ENCODE measurements at places on chromosomes 13 and 19.
A peak's percentile ranks its signal among the peaks of the same experiment; 100 is the strongest.

DNA sequence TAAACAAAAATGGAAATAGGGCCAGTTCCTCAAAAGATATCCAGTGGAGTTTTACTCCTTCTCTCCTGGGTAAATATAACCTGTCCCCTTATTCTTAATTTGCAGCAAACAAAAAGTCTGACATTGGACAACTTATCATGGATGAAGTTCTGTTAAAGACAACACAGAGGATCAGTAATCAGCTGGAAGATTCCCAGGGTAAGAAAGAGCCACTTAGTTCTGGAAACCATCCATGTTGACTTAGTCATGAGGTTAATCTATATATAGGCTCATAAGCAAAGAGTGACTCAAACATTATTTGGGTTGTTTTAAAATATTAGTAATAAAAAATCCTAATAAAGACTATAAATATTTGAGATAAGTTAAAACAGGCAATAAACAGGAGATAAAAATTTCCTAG is 40.5 kb upstream of the EBPL start:
- DNase-seq, result peak; percentile 14

DNA sequence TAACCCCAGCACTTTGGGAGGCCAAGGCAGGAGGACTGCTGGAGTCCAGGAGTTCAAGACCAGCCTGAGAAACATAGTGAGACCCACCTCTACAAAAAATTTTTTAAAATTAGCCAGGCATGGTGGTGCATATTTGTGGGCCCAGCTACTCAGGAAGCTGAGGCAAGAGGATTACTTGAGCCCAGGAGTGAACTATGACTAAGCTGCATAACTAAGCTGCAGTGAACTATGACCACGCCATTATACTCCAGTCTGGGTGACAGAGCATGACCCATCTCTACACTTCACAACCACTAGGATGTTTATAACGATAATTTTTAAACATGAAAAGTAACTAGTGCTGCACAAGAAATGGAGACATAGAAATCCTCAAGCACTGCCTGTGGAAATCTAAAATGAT is 352.7 kb upstream of the SGCG start:
- peak; percentile 0 for DNase-seq

DNA sequence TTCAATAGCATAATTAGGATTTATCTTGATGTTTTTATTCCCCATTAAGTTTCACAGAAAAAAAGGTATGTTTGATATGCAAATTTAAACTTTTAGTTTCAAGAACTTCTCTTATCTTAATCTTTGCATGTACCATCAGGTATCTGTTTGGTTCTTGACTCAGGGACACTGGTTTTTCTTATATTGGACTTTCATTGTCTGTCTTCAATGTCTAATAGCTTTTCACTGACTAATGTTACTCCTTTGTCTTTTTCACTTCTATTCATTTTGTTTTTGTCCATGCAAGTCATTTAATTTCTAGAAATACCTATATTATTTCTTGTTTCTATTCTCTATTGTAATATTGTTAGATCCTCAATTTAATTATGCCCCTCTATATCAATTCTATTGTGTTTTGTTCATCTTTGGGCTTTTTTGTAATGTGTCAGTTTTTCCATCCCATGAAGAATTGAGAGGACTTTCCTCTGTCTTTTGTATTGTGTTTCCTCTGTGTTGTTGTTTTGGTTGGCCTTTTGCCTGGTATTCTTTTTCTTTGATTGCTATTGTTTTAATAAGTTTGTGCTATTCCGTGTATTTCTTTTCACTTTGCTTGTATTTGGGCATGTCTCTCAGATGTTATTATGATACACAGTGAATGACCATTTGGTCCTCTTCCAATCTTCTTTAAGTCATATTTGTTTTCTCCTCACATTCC is 58.3 kb upstream of the ANKRD10 start:
- no peak for DNase-seq

DNA sequence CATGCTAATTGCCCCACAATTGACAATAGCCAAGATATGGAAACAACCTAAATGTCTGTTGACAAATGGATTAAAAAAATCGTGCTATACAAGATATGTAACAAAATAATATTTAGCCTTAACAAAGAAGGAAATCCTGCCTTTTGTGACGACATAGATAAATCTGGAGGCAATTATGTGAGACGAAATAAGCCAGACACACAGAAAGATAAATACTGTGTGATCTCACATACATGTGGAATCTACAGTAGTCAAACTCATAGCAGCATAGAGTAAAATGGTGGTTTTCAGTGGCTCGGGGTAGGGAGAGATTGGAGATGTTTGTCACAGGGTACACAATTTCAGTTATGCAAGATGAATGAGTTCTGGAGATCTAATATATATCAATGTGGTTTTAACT is 895.8 kb downstream of the SLITRK6 start:
- DNase-seq, result no peak

GRCh38 chr13:113020323-113021080 is 51.5 kb downstream of the MCF2L start:
- DNase-seq, result no peak

GRCh38 chr19:6059988-6060599 is 50.2 kb downstream of the RFX2 start:
- DNase-seq, result no peak

DNA sequence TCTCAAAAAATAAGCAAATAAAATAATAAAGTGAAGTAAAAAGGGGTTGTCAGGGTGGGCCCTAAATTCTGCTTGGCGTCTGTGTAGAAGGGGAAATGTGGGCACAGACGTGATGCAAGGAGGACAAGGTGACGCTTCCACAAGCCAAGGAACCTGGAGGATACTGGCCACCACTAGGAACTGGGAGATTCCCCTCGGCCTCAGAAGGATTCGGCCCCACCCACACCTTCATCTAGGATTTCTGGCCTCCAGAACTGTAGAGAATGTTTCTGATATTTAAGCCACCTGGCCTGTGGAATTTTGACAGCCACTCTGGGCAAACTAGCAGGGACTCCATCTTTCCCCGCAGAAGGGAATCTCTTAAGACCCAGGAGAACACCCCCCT is 1.1 kb downstream of the PLEKHJ1 start:
- no peak for DNase-seq

DNA sequence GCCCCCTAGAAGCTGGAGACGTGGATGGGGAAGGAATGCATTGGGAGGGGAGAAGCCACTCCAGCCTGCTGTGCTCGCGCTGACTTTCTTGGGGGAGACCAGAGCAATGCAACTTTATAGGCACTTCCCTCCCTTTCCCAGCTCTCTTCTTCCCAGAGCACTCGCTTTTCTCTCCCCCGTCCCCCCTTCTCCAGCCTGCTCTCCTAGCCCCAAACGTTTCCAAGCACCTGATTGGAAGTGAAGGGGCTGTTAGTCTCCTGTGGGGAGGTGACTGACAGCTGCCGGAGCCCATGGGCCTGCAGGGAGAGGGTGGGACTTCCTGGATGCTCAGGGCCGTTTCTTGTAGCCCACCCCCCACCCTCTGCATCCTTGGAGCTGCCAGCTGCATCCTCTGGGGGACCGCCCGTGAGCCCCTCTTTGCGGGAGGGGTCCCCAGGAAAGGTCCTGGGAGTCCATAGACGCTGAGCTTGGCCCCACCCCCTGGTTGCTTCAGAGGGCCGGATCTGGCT is 2.5 kb downstream of the HDGFL2 start:
- DNase-seq, result no peak

GRCh38 chr19:51392701-51393100 is 2.3 kb upstream of the C19orf84 start:
- no peak for DNase-seq

- peak; percentile 53 for DNase-seq
Measured at GRCh38 chr13:30577401-30577852, 40.3 kb upstream of the USPL1 start.

GRCh38 chr19:31330237-31330636 is 19.0 kb downstream of the TSHZ3 start:
- no peak for DNase-seq

DNA sequence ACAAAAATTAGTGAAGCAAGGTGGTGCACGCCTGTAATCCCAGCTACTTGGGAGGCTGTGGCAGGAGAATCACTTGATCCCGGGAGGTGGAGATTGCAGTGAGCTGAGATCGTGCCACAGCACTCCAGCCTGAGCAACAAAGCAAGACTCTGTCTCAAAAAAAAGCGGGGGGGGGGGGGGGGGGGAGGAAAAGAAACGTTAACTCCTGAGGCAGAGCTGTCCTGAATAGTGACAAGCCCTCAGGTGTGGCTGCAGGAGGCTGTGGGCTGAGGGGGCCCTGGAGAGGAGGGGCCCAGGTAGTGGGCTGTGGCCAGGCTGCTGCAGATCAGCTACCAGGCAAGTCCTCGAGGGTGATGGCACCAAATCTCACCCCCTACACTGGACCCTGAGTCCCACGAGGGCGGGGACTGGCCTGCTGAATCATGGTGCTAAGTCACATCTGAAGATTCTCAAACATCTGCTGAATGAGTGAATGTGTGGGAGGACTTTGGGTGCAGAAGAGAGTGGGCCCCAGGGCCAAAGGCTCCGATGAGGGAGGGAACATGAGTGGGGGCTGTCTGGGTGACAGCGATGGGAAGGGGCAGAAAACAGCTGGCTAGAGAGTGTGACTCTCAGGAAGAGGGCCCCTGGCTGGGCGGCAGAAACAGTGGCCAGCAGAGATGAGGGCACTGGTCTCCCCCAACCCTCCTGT is 24.6 kb upstream of the ATP1A3 start:
- DNase-seq, result no peak

- no peak for DNase-seq
Measured at GRCh38 chr19:5142725-5143097, 173.8 kb downstream of the KDM4B start.

DNA sequence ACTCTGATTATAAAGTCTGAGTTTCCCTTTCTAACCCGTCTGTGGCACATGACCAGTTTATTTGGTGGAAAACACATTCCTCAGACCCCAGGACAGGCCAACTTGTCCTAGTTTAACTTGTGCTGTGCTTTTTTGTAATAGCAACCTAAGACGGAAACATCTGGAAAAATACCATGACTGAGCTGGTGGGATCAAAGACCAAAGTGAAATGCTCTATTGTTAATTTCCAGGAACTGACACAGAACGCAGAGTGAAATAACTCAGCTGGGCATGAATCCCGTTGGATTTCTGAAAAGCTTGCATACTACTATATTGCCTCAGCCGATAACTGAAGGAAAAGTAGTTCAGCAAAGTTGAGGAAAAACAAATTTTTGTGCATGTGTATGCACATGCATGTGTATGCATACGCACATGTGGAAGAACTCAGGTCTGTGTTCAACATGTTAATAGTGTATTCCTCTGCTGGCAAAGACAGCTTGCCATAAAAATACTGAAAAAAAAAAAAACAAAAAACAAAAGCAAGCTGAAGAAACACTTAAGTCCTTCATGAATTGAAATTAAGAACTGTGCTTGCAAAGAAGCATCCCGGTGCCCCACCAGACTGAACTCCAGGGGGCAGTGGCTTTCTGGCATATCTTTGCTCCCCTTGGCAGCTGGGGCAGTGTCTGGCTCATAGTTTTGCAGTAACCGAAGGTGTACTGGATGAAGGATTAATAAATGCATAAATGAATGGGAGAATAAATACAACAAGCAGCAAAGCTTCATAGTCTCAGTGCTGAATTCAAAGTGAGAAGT is 187.8 kb downstream of the LHFPL6 start:
- DNase-seq, result no peak

- DNase-seq, result peak; percentile 92
Measured at GRCh38 chr19:38004521-38005223, 97.7 kb downstream of the SIPA1L3 start.

- DNase-seq, result no peak
Measured at GRCh38 chr13:112042496-112042895, 24.5 kb upstream of the SOX1 start.

DNA sequence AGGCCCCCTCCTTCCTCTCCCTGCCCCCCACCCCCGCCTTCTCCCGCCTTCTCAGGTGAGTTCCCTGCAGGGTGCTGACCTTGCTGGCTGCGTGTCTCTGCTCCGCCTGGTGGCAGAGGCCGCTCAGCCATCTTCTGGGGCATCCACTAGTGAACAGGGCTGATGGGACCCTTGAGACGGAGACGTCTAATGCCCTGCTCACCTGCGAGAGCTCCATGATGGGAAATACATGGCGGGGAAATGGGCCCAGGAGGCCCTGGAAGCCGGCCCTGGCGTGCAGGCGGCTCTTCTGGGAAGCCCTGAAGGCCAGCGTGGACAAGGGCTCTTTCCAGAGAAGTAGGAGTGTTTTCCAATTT is 15.2 kb upstream of the F7 start:
- DNase-seq, result no peak

DNA sequence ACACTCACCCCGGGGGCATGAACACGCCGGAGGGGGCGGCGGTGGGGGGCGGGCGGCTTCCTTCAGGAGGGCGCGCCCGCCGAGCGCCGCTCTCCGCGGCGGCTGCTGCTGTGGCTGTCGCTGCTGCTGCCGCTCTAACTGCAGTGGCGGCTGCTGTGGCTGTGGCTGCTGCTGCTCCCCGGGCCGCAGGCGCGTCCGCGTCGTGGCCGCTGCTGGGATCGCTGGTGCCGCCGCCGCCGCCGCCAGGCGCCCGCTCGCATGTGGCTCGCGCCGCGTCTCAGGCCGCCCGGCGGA is at the start of gene BBC3:
Gene BBC3 (minus strand): TSS at position 279 of the 294 bp plus-strand sequence. CDS start 2,768 bp downstream, outside the sequence.
- DNase-seq, result no peak

DNA sequence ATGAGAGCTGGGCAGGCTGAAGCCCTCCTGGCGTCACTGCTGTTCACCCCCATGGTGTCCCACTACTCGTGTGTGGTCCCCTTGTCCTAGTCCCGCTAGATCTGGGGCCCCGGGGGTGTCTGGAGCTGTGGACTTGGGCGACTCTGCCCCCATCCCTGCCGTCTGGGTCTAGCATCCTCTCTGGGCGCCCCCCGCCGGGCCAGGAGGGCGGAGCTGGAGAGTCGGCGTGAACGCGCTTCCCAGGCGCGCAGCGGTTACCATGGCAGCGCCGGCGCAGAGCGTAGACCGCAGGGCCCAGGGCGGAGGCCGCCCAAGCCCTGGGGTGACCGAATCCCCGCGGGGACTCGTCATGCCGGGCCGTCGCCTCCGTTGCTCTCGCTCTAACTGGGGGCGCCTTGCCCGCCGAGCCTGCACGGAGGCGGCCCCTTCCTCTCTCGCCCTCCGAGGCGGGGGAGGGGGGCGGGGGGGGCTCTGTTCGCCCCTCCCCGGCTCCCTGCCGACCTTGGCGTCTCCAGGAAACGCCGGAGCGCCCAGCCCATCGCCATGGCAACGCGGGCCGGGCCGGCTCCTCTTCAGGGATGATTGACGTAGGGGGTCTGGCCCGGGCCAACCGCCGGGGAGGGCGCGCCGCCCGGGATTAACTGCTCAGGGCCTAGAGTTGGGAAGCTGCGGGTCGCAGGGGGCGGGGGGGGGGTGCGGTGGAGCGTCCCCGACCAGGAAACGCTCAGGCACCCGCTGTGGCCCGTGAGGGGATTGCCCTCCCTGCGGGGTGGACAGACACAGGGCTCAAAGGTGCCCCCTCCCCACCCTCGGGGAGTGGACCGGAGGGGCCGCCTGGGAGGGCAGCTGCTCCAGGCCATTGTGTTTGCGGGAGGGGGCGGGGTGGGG is 8.9 kb downstream of the ISYNA1 start:
- DNase-seq, result no peak

- no peak for DNase-seq
Measured at GRCh38 chr13:110512198-110512740, 49.3 kb downstream of the RAB20 start.

GRCh38 chr13:79910875-79911540 is 429.9 kb downstream of the SPRY2 start:
- no peak for DNase-seq

- no peak for DNase-seq
Measured at GRCh38 chr13:95474992-95475391, 77.5 kb upstream of the CLDN10 start.

- DNase-seq, result no peak
Measured at GRCh38 chr13:23440821-23441618, 7.5 kb upstream of the SACS start.

All from HS-5 (cell line).